Activated effector memory CD4-positive, alpha-beta T cell treated with Interleukin-2 at 50 U/mL for 16 hours (primary cell): ENCODE measurements at places on chromosomes 11 and 22.

DNA sequence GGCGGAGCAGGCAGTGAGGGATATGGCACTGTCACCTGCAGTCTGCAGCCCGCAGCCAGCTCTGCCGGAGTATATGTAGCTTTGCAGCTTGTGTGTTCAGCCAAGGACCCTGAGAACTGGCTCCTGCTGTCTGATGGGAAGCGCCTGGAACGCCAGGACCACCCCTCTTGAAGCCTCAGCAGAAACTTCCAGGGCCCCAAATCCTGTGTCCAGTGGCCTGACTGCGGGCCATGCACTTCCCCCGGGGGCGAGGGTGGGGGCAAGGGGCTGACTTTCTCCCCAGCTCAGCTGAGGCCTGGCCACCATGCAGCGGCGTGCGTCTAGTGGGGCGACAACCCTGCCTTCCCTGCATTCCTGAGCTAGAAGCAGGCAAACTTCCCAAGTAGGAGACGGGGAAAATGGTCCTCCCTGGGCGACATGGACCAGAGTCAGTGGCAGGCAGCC, 32.3 kb downstream of the PISD start:
- DNase-seq = no peak

GRCh38 chr22:22926370-22927195, 39.0 kb downstream of the IGLL5 start:
- DNase-seq = no peak

- DNase-seq = no peak
Measured at GRCh38 chr22:34437140-34437539, 516.9 kb upstream of the LARGE1 start.

GRCh38 chr11:69003866-69004367, 9.1 kb downstream of the MRGPRF start:
- DNase-seq = no peak

- DNase-seq = no peak
Measured at GRCh38 chr11:28858076-28858475, 749.9 kb downstream of the METTL15 start.

DNA sequence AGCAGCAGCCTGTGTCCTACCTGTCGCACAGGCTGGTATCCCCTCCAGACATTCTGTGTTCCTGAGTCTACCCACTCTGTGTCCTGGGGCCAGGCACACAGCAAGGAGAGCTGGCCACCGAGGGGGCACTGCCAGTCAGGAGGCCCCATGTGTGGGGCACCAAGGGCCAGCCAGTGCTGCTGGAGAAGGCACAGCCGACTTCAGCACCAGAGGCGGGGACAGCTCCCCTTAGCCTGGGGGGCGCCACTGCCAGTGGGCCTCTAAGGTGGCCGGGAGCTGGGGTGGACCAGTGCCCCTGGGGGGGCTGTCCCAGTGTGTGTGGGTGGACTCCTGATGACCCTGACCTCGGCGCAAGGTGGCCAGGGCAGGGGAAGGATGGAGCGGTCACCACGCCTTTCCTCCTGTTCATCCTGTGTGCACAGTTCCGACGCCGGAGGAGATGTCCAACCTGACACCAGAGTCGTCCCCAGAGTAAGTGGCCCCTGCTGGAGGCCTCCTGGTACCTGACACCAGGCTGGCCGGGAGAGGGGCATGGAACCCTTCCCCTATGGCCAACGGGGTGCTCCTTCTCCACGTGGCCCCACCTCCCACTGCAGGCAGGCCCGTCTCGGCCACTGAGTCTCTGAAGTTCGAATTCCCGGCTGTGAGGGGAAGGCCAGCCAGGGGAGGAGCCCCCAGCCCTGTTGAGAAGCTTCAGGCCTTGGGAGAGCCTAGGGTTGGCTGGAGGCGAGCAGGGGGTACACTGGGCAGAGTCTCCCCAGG, 35.4 kb downstream of the MOB2 start:
- no peak for DNase-seq

- DNase-seq = peak; percentile 56
Measured at GRCh38 chr11:134037046-134037908, 31.6 kb upstream of the JAM3 start.

GRCh38 chr22:26713823-26714449, 56.5 kb downstream of the MIAT start:
- DNase-seq = no peak

DNA sequence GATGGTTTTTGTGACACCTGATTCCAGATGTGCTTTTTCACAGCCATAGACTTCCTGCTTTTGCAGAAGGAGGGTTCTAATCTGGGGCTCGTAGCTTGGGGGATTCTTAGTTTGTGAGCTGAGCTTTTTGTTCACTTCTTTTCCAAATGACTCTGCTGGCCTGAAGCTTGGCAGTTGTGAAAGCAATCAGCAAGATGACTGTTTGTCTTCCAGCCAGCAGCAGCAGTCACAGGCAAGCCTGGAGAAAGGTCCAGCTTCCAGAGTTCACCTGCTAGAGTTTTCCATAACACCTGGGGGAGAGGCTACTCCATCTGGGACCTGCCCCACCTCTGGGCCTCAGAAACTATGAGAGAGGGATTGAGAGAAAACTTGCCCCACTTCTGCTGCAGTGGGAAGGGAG, 4.1 kb downstream of the MARK2 start:
- DNase-seq = no peak

GRCh38 chr22:48316257-48317250, 1511.1 kb downstream of the BRD1 start:
- no peak for DNase-seq

DNA sequence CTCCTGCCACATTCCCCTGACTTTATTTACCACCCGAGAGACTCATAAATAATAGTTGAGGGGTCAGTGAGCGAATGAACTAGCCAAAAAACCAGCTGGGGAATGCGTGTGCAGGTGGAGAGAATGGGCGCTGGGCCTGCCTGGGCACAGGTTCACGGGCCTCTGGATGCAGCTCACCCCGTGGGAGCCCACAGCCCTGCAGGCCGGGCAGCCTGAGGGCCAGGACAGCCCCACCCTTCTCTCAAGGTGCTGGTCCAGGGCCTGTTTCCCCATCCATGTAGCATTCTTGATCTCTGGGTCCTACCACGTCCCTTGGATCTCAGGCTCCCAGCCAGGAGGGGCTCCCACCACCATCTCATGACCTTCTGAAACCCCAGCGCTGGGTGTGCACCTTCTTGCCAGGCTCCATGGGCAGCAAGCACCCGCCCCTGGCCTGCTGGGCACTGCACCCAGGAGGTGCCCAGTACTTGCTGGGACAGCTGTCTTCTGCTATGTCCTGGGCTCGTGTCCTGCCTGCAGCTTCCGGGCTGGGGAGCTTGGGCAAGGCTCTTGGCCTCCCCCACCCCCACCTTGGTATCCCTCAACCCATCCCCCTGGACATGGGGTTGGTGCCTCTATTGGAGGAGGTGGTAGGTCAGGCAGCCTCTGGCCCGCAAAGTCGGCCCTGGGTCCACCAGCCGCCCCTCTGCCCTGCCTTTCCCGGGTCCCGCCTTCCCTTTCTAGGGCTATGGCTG, 43.1 kb upstream of the CCDC188 start:
- no peak for DNase-seq

GRCh38 chr11:72867970-72868369, 53.8 kb downstream of the ATG16L2 start:
- DNase-seq = no peak

DNA sequence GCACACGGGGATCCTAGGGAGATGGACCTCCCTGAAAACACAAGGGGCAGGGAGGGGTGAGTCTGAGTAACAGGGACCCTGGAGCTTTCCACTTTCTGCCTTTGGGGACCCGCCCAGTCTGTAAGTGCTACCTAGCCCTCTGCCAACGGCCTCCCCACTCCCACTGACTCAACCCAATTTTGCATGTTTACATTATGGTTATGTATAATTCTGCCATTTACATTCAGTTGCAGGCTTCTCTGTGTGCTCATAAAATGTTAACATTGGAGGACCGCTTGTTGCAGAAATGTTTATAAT, 105.8 kb downstream of the DSCAML1 start:
- DNase-seq = no peak

DNA sequence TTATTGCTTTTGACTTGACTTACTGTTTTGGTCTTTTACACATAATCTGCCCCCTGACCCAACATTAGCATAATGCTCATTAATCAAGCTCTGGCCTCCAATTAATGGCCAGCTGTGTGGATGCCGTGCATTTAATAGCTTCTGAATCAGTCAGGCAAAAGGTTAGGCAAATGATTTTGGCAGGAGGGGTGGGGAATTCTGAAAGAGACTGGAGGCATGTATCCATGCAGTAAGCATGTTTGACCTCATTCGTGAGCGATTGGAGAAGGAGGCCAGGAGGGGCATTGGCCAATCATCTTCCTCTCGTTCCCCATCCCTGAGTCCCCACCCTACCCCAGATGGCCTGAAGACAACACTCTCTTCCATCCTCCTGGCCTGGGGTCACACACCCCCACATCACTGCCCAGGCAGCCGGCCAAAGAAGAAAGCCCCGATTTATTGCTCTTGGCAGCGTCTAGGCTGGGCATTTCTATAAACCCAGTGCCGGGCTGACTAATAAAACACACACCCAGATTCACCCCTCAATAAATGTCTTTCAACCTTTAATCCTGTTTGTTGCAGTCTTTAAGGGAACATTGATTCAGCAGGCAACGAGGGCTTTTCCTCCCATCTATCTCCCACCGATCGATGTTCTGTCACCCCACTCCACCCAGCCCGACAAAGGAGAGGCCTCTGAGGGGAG, 150.0 kb downstream of the OPCML start:
- no peak for DNase-seq

- no peak for DNase-seq
Measured at GRCh38 chr22:48955351-48956311, 872.0 kb downstream of the BRD1 start.

DNA sequence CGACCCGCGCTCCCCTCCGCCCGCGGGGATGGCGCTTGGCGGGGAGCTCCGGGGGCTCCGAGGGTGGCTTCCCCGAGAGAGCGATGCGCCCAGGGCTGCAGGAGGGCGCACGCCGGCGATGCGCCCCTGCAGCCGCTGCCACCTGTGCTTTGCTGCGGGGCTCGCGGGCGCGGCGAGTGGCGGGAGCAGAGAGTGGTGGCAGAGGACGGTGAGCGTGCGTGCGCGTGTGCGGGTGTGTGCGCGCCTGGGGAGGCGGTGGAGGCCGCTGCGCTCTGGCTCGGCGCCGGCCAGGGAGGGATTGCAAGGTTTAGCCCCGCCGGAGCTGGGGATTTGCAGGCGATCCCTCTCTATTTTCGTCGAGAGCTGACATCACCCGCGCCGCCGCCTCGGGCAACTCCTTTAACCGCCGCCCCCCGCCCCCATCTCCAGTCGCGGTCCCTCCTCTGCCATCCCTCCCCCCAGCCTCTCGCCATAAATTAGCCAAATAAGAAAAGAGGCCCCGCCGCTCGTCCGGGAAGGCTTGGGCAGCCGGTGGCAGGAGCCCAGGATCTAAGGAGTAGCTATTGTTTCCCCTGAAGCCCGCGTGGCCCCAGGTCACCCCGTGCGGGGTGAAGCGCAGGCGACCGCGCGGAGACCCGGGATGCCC, at the start of gene SLC1A2:
TSS of gene SLC1A2 (minus strand) at position 375 of the 646 bp plus-strand sequence. CDS start 592 bp downstream, outside the sequence.
- DNase-seq = no peak

- no peak for DNase-seq
Measured at GRCh38 chr11:69630017-69630416, 10.9 kb upstream of the CCND1 start.

- peak; percentile 49 for DNase-seq
Measured at GRCh38 chr22:36860821-36861659, at the start of gene NCF4. TSS of gene NCF4 (plus strand) at chr22:36861006. CDS start at chr22:36861172, 166 bp downstream.

GRCh38 chr11:75966537-75967287, 151.7 kb downstream of the UVRAG start:
- no peak for DNase-seq

GRCh38 chr11:68632802-68633201, 51.5 kb upstream of the GAL start:
- DNase-seq = peak; percentile 15

- DNase-seq = no peak
Measured at GRCh38 chr22:29824677-29825076, 13.4 kb downstream of the ASCC2 start.

DNA sequence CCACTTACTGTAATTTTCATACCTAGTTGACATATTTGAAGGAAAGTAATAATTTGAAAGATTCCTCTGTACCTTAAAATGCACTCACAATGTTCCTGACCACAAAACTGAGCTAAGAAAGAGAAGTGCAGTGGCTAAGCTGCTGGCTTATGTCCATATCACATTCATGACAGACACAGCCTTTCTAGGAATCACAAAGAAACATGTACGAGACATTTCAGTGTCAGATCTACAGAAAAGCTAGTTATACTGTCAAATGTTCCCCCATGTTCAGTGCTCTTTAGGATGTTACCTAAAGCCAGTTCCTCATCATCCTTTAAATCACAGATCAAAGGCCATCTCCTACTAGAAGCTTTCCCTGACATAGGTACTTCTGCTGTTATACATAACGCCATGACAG, 142.2 kb upstream of the C11orf58 start:
- no peak for DNase-seq

DNA sequence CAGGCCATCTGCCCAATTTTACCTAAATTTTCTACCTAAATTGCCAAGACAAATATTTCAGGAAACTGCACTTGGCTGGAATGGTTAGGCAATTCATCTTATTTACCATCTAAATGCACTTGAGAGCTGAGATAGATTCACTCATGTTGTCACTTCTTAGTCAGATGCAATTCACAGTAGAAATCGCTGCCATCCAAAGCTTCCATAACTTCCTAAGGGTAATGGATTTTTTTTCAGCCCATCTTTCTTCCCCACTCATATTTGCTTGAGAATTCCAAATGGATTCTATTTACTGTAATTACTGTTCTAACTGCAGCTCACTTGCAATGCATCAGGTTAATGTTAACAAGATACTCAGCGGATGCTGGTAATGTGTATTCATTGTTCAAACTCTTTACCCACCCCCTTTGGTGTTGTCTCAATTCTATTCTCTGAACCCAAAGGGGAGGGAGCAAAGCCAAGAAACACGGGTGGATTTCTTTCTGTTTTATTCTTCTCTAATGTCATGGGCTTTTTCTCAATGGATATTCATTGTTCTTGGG, 96.0 kb downstream of the TENM4 start:
- no peak for DNase-seq

GRCh38 chr11:71169313-71169712, 83.1 kb downstream of the SHANK2 start:
- no peak for DNase-seq

DNA sequence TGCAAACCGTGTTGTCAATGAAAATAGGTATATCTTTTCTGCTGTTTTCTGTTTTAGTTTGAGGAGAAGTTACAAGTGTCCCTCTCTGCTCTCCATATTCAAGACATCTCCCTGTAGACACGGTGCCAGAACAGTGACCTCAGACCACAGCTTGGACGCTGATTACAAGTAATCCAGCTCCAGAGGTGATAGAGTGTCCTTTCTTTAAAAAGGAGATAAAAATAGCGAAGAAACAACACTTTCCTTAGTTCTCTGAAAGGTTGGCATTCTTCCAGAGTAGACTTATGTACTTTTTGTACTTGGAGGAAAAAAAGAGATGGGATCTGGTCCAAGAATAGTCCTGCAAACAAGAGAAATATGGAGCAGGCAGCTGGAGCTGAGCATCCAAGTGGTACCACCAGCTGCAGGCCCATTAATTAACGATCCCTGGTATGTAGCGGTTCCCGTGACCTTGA, 43.0 kb upstream of the WT1 start:
- DNase-seq = no peak

GRCh38 chr22:23248583-23248982, 68.3 kb downstream of the BCR start:
- DNase-seq = no peak
